ENCODE measurements at places on chromosomes 4 and X.

- DNase-seq: no peak
Observed at GRCh38 chr4:150974750-150975149, 40.3 kb downstream of the LRBA start.

- no peak for DNase-seq
Observed at GRCh38 chr4:73617256-73617655, 3.0 kb downstream of the RASSF6 start.

DNA sequence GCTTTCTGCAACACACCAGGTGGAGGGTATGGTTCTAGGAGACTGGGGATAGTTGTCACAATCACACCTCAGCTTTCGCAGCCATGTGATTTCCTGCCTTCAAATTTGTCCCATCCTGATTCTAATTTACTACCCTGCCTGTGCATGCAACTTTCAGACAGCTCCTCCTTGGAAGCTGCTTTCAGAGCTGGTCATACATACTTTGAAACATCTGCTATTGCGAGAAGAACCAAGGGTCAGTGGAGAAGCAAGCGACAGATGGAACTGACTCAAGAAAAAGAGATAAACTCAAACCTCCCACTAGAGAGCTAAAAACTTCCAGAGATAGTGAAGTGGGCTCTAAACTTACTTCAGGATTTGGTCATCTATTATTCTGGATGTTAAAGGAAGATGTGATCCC, 381.7 kb upstream of the FGF13 start:
- DNase-seq: no peak

DNA sequence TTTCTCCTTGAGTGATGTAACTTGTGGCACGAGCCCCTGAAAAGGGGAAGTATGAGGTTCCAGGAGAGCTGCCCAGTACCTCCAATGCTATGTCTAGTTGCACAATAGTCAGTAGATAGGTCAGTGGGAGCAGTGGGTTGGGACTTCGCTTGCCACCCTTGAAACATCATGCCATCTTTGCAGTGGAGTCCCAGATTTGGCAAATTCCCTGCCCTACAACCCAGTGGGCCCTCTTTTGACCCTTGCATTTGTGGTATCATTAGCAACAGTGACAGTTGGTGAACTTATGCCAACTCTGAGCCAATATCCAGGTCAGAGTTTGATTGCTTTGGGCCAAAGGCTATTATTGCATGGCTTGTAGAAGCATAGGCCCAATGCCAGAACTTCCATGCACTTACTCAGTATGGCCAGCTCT, 12.3 kb downstream of the FHL1 start:
- DNase-seq: no peak

- DNase-seq: no peak
Observed at GRCh38 chr4:123990310-123990870, 593.8 kb downstream of the SPRY1 start.

GRCh38 chr4:51825341-51825740, 17.6 kb upstream of the DCUN1D4 start:
- DNase-seq: no peak

GRCh38 chrX:149683966-149684730, 27.7 kb upstream of the MAGEA11 start:
- no peak for DNase-seq

- DNase-seq: no peak
Observed at GRCh38 chr4:22986881-22987280, 294.1 kb downstream of the GBA3 start.

DNA sequence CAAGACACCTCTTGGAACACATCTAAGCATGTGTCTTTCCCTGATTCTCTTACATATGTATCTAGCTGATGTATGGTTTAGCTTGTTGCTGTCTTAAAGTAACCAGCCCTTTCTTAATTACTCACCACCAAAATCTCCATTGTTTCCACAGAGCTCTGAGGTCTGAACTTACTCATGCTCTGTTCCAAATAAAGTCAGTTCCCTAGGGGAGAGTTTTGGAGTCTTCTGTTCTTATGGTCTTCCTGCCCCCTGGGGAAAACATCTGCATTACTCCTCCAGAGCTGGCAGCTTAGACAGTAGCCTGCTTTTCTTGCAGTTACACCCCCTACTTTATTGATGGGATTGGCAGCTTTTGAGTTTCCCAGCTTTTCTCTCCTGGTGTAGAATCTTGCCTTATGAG, 125.8 kb downstream of the EDA start:
- peak; percentile 61 for DNase-seq

DNA sequence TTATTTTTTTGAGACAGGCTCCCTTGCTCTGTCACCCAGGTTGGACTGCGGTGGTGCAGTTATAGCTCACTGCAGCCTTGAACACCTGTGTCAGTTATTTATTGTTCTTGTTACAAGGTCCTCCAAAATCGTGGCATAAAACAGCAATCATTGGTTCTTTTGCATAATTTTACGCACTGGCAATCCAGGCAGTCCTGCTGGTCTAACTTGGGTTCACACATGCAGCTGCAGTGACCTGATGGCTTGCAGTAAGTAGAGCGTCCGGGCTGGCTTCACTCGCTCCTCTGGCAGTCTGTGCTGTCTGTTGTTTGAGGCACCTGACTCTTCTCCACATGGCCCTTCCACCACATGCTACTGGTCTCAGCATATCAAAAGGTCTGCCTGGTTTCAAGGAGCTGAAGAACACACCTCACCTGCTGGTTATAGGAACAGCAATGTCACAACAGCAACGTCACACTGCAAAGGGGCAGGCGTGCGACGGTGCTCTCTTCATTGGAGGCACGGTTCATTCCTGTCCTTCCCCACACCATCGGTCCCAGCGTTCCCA, 894.6 kb downstream of the TRIML1 start:
- no peak for DNase-seq

DNA sequence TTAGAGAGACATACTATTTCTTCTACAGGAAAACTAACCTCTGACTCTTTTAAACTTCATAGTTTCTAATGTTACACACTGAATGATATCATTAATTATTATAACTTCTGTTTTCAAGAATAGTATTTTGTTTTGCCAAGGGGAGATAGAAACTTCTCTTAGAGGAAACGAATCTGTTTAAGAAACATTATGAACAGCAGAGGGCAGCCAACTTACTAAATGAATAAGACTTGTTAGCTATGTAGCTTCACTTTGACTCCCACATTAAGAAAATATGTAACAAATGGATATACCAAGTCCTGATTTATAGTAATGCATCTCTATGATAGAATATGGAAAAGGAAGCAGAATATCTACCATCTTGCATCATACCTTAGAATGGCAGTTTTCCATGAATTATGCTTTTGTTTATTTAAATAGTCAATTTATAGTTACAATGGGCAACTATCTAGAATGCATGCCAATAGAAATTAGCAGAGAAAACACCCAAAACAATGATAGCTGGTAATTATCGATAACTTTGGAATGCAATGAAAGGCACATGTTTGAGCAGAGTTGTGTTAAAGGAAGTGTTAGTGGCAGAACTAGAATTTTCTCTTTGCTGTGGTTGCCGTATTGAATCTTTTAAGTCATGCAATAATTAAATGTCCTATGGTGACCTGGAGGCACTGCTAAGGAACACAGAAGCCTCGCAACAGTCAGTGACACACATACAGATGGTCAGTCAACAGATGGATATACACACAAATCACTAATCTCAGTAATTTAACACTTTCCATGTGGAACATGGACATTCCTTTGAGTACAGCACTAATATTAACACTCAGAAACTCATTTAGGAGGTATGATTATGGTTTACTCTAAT, 105.7 kb upstream of the PDLIM3 start:
- DNase-seq: peak; percentile 91

DNA sequence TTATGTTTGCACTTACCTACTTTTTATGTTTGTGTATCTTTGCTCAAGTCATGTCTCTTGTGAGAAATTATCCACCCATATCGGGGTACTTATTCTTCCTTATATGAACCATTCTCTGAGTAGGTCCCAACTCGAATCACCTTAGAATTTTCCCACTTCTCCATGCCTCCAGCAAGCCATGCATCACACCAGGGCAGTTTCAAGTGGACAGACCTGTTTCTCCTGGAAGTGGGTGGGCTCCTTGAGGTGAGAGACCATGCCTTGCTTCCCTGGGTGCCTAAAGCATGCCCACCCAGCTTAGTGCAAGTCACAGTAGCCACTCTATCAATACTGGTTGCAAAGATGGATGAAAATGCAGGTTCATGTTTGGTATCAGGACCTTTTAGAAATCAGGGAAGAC, 187.2 kb downstream of the KIT start:
- no peak for DNase-seq

- DNase-seq: no peak
Observed at GRCh38 chr4:170526471-170526870, 436.7 kb upstream of the AADAT start.

DNA sequence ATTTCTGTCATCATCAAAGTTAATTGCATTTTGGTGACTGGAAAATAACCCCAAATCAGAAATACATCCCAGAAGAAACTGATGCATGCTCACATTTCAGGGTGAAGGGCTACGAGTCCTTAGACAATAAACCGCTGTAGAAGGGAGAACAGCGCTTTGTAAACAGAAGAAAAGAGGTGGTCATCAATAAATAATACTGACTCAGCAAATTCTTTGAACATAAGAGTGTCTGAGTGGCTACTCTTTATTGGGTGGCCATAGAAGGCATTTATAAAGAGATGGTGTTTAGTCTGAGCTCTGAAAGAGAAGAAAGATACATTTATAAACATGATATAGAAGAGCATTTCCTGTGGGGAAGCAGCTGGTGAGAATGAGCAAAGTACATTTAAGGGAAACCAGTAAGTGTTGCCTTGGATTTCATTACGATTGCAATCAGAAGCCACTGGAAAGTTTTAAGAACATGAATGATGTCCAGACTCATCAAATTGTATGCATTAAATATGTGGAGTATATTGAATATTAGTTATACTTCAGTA, 246.9 kb upstream of the GIMD1 start:
- no peak for DNase-seq

DNA sequence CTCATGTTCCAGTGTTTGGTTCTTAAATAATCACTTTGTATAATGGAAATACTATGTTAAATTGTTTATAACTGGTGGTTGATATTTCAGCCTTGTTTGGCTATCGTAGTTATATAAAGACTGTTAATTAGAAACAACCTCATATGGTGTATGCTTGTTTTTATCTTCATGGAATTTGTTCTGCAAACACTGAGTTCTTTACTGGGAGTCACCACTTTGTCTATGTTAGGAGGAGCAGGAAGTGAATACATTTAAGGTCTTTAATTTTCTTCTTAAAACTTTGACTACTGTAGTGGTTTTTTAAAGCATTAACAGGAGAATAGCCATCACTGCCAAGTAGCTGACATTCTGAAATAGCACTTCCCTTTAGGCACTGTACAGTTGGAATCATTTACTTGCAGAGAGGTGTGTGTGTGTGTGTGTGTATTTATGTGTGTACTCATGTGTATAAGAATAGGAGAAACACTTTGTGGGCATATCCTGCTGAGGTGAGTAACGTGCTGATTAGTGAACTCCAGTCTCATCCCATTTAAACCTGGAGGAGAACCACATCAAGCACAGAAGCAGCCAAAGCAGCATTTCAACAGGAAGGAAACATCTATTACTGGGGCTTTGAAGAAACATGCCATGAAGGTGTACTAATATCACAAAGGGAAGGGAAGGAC, 37.8 kb downstream of the TET2 start:
- no peak for DNase-seq

- no peak for DNase-seq
Observed at GRCh38 chrX:119636419-119636818, 30.2 kb upstream of the NKRF start.

DNA sequence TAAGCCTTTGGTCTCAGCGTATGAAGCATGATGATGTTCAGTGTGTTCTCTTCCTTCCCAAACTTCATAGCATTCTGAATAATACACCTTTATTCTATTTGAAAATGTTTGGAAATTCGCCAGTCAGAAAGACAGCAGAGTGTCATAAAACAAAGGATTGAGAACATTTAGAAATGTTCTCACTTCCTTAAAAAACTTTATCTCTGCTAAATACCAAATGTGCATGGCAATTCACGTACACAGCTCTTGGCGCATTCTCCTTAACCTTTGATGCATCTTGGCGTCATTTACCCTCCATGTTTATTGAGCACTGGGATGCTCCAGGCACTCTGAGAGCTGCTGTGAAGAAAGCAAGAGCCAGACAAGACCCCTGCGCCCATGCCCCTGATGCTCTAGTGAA, 7.2 kb upstream of the IRF2 start:
- DNase-seq: no peak

GRCh38 chr4:168594121-168594520, 97.3 kb downstream of the PALLD start:
- DNase-seq: no peak

GRCh38 chr4:8015512-8015911, 75.9 kb upstream of the AFAP1 start:
- DNase-seq: peak; percentile 21

GRCh38 chrX:39921838-39922237, 175.9 kb downstream of the BCOR start:
- DNase-seq: no peak

DNA sequence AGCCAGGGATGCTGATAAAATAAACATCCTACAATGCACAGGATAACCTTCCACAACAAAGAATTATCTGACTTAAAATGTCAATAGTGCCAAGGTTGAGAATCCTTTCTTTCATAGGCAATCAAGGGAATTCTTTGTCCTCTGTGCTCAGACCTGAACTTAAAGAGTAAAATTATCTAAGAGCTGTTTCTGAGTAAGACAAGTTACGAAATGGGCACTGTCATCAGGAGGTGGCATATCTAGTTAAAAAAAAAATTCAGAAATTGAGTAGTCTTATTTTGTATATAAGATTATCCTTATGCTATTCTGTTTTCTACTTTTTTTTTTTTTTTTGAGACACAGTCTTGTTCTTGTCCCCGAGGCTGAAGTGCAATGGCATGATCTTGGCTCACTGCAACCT, 3.3 kb upstream of the RAB33B start:
- no peak for DNase-seq

DNA sequence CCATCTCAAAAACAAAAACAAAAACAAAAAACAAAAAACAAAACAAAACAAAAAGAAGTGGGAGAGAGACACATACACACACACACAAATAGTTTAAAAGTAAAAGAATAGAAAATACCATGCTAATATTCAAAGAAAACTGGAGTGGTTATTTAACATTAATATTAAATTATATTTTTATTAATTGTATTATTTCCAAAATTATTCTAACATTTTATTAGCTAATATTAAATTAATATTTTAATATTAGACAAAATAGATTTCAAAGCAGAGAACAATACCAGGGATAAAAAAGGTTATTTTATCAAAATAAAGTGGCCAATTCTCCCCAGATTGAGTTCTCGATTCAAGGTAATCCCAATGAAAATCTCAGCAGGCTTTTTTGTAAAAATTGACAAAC, 90.9 kb downstream of the NAT8L start:
- DNase-seq: no peak

- no peak for DNase-seq
Observed at GRCh38 chrX:111363741-111364140, 48.3 kb downstream of the DCX start.

- DNase-seq: no peak
Observed at GRCh38 chrX:154419688-154420401, 8.5 kb downstream of the TAFAZZIN start.

DNA sequence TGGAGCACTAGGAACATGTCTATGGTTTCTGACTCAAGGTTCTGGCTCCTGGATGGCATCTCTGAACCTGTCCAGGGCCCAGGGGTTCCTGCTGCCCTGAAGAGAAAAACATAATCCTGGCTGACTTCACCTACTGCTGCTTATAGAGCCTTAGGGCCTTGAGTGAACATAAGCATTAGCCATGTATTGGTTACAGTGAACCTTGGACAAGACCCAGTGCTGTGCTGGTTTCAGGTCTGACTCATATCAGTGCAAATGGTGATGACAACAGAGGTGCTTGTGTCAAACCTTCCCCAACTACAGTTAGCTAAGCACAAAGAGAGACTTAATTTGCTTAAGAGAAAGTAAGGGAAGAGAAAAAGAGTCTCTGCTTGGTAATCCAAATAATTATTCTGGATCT, 1047.2 kb downstream of the GLUD2 start:
- peak; percentile 11 for DNase-seq

- DNase-seq: no peak
Observed at GRCh38 chr4:40373636-40374035, 38.5 kb downstream of the CHRNA9 start.
